ENCODE measurements at places on chromosomes 6 and 20.
A peak's percentile ranks its signal among the peaks of the same experiment; 100 is the strongest.

DNA sequence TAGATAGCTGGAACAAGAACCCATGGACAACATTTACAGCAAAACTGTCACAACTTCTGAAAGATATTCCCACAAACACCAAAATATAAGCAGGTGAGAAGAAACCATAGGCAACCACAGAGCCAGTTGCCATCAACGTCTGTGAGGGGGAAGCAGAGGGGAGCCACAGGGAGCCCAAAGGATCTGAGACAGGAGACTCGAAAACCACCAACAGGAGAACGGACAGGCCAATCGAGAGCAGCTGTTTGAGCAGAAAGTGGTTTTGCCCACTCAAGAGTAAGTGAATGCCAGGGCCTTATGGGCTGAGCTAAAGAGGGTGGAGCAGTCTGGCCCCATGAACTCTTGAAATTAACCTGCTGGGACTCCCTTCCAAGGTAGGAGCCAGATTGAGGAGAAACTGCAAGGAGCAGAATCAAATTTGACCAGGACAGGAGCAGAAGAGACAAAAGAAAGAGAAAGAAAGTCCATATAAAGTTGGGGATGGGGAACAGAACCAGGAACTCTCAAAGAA lies 195.4 kb downstream of the ANKRD60 start:
- DNase-seq = no peak

- no peak for DNase-seq
Observed at GRCh38 chr6:88376197-88376596, 210.1 kb upstream of the CNR1 start.

DNA sequence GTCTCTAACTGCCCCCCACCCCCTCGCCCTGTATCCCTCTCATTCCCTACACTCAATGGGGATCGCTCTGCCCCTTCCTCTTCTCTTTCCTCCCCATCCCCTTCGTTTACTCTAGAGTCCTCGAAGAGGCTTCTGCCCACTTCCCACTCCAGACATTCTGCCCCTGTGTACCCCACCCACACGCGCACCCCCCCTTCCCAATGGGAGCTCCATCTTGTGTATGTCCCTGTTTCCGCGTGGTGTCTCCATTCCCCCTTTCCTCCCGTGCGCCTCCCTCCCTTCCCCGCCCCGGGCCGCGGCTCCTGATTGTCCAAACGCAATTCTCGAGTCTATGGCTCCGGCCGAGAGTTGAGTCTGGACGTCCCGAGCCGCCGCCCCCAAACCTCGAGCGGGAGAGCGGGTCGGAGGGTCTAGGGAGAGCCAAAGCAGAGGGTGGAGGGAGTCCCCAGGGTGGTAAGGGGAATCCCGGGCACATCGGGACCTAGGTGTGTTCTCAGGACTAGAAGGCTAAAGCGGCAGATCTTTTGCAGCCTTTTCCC lies 679 bp upstream of the RING1 start:
- DNase-seq = peak; percentile 69

DNA sequence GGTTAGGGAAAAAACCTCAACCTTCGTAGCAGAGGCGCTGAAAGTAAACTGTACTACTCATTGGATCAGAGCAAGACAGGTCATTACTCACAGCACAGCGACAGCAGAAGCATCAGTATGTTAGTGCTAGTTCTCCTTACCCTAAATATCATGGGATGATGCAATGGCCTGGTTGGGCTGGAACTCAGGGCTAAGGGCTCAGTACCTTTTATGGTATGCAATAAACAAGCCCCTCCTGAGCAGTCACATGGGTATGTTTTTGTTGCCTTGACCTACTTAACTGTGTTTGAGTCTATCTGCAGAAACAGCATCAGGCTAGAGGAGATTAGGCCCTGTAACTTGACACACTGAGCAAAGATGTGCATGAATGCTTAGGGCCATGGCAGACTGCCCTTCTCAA lies 369.4 kb upstream of the IMPG1 start:
- no peak for DNase-seq

GRCh38 chr6:158970640-158971275 lies 29.2 kb downstream of the RSPH3 start:
- DNase-seq = no peak

DNA sequence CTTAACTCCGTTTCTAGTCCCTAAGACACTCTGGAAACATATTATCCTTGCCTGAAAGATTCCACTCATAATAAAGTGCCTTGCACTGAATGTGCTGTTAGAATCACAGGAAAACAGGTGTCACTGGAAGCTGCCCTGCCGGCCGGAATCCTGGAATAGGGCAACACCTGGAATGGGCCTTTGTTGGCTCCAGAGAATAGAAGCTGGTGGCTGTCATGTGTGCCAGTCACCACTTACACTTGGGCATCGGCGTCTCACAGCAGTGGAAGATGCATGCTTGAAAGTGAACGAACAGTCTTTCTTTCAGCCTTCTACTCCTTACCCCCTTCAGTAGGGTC lies 90.8 kb upstream of the AFDN start:
- DNase-seq = no peak

GRCh38 chr6:157677235-157677634 lies 145.8 kb upstream of the SNX9 start:
- no peak for DNase-seq

- no peak for DNase-seq
Observed at GRCh38 chr6:13550656-13551055, 23.7 kb upstream of the SIRT5 start.

- no peak for DNase-seq
Observed at GRCh38 chr6:106520711-106521401, 108.4 kb downstream of the RTN4IP1 start.

- DNase-seq = no peak
Observed at GRCh38 chr6:147961481-147962141, 381.0 kb upstream of the SASH1 start.

DNA sequence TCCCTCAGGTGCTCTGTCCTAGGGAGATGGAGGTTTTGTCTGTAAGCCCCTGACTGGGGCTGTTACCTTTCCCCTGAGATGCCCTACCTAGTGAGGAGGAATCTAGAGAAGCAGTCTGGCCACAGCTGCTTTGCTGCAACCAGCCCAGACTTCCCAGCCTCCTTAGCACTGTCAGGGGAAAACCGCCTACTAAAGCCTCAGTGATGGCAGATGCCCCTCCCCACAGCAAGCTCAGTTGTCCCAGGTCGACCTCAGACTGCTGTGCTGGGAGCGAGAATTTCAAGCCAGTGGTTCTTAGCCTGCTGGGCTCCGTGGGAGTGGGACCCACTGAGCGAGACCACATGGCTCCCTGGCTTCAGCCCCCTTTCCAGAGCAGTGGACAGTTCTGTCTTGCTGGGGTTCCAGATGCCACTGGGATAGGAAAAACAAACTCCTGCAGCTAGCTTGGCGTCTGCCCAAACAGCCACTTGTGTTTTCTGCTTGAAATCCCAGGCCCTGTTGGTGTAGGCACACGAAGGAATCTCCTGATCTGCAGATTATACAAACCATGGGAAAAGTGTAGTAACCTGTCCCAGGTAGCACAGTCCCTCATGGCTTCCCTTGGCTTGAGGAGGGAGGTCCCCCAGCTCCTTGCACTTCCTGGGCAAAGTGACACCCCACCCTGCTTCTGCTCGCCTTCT lies 146.4 kb upstream of the PROKR2 start:
- no peak for DNase-seq

DNA sequence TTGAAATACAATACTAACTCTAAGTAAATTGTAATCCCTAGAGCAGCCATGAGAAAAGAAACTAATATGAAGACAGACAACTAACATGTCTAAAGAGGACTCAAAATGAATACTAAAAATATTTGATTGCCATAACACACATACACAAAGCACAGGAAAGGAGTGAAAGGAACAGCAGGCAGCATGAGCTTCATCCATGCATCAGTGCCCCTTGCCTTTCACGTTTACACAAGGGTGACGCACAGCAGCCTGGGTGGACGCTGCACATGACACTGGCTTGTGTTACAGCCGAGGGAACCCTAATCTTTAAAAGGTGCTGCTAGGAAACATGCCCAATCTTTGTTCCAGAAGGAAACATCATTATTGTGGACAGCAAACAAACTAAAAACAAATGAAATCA lies 123.5 kb downstream of the MAN1A1 start:
- no peak for DNase-seq

- no peak for DNase-seq
Observed at GRCh38 chr6:47403801-47404200, 73.8 kb upstream of the CD2AP start.

DNA sequence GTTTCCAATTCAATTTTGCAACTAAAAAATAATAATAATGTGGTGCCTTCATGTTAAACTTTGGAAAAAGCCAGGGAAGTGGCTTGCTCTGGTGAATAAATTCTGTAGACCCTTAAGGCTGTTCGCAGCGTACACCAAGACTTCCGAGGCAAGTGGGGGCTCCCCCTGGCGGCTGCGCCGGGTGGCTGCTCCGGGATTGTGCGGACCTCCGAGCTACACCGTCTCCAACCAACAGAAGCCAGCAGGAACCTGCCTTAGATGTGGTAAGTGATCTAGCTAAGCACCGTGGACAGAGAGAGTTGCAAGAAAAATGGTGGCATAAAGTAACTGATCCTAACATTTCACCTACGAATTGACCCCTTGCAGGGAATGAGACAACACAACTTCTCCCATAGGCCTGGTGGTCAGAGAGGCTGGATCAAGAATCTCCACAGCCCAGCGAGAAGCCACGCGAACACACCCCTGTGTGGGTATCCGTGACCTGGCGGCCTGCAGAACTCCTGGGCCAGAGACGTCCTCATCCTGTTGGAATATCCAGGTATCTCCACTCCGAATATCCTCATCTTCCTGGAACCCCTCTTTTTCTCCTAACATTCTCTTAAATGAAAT lies 69.6 kb downstream of the TBXT start:
- peak; percentile 58 for DNase-seq

- DNase-seq = no peak
Observed at GRCh38 chr6:96157018-96157565, 141.3 kb downstream of the FUT9 start.

DNA sequence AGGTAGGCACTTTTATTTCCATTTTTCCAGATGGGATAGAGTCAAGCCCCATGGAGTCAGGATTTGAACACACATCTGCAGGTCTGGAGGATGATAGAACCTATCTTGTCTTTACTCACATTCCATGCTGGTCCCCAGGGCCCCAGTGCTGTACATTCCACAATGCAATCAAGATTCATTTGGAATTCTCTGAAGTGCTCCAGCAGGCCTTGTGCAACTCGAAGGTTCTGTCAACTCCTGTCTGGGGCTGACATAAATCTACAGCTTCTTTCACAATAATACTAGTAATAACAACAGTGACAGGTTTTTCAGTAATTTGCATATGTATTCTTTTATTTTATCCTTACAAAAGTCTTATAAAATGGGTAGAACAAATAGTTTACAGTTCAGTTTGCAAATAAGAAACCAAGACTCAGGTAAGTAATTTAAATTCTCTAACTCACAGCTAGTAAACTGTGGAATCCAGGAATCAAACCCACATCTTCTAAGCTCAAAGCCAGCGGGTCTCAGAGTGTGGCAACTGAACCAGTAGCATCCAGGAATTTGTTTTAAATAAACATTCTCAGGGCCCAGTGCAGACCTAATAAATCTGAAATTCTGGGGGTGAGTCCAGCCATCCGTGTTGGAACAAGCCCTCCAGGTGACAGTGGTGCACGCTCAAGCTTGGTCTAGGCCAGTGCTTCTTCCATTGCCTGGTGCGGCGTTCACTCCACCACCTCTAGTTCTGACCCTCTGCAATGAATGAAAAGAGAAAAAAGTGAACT lies 137.0 kb upstream of the TNFAIP3 start:
- DNase-seq = no peak

- DNase-seq = peak; percentile 92
Observed at GRCh38 chr6:31663961-31664789, 622 bp downstream of the GPANK1 start.

- DNase-seq = no peak
Observed at GRCh38 chr6:8400663-8401062, 34.7 kb downstream of the SLC35B3 start.

- no peak for DNase-seq
Observed at GRCh38 chr20:51536116-51537069, 6.1 kb downstream of the NFATC2 start.

DNA sequence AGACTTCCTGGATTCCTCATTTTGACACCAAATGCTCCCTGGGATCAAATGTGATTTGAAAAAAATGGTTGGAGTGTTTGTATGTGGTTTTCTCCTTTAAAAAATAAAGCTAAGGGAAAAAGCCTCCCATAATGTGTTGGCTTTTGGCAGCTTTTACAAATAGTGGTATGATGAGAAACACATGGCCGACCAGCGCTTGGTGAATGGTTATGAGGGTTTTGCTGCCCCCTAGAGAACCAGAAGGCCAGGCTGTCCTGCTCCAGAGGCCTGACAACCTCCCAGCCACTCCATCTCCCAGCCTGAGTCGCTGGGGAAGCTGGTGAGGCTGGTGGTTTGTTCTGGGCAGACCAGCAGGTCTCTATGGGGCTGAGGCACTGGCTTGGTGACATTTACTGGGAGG lies 69.3 kb downstream of the CLIC5 start:
- peak; percentile 71 for DNase-seq

DNA sequence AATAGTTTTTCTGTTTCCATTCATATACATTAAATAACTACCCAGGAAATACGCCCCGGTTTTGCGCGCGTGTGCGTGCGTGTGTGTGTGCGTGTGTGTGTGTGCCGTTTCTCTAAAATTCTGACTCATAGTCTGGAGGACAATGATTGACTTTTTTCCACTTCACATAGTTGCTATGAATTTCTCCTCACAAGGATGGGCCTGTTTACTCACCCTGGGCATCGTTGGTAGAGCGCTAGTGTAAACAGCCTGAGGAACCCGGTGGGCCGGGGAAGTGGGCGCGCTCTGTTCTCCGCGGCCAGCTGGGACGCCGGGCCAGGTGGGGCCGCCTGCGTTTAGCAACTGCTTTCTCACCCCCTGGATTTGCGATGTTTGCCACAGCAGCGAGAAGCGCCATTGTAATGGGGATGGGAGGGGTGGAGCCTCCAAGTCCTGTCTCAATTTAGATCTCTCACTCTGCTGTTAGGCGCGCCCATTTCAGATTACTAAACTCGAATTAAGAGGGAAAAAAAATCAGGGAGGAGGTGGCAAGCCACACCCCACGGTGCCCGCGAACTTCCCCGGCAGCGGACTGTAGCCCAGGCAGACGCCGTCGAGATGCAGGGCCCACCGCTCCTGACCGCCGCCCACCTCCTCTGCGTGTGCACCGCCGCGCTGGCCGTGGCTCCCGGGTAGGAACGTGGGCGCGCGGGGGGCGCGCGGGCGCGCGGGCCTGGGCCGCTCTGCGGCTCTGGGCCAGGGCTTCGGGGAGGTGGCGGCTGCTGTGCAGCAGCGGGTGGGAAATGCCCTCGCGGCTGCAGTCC lies at the start of gene CD109:
Gene CD109 (plus strand): TSS at position 585 of the 803 bp plus-strand sequence. CDS start 13 bp downstream, at position 598.
- peak; percentile 83 for DNase-seq

DNA sequence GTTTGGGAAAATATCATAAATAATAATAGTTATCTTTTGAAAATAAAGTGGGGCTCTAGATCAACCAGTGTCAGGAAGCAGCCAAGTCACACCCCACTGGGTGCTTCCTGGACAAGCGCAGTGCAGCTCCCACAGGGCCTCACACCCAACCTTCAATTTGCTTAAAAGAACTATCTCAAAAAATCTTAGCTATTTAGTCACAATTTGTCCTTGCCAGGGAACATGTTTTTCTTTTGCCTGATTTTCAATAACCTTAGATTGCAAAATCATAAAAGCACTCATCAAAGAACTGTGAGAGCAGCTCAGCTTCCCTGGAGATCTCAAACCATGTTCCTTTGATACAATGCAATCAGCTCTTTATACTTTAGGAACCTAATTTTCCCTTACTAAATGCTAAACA lies 1.6 kb upstream of the NCOA7 start:
- no peak for DNase-seq

GRCh38 chr20:24724982-24725533 lies 224.0 kb upstream of the CST7 start:
- no peak for DNase-seq

Measured in Daoy (cell line).